NCI-H510A (cell line): ENCODE measurements at places on chromosomes 7 and 10.

DNA sequence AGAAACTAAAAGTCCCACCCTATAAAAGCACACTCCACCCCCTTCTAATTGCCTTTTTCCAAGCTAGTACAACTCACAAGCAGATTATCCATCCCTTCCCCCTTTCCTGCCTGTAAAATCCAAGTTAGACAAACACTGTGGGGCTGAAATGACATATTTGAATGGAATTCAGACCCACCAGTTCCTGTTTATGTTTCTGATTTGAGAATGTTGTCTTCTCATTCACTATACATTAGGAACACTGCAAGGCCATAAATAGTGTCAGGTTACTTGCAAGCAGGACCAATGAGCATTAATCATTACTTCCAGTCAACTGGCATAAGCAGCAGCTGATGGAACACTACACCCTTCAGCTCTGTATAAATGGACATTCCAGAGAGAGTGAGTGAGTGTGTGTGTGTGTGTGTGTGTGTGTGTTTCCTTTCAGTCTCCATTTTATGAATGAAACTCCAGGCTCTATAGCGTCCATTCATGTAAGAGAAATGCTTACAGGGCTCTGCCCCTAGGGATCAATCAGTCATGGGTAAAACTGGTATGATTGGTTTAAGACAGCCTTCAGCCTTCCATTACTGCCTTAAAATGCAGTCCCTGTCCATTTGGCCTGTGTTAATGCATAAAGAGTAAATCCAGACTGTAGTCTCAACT, 69.3 kb downstream of the ETV1 start:
- DNase-seq: peak; percentile 88

DNA sequence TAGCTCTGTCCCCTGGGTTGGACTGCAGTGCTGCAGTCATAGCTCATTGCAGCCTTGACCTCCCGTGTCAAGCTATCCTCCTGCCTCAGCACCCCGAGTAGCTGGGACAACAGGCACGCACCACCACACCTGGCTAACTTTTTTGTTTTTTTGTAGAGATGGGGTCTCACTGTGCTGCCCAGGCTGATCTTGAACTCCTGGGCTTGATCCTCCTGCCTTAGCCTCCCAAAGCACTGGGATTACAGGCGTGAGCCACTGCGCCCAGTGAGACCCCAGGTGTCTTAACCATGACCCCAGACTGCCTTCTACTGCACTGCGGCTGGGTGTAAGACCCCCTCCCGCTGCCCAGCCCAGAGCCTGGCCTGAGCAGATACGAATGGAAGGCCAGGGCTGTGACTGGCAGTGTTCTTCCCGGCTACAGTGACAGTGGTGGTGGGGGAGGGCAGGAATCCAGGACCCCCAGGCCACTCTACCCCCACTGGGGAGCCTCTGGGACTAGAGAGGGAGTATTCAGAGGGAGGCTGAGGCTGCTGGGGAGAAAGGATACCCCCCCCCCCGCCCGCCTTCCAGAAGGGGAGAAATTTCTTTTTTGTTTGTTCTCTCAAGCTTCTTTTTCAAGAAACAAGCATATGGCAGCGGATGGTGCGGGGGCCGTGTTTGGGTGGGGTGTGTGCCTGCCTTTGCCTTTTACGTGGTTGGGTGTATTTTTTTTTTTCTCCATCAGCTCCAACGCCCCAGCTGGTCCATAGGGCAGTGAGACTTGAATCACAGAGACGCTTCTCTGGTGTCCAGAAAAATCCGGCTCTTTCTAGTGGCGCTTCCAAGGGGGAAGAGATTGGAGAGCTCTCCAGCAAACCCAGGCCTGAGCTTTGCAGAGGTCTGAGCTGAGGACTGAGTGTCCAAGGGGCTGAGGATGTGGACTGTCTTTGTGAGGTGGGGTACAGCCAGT, 36.6 kb downstream of the GTF2IRD1 start:
- DNase-seq: no peak

GRCh38 chr10:73625004-73625883, 16.0 kb downstream of the MYOZ1 start:
- no peak for DNase-seq

DNA sequence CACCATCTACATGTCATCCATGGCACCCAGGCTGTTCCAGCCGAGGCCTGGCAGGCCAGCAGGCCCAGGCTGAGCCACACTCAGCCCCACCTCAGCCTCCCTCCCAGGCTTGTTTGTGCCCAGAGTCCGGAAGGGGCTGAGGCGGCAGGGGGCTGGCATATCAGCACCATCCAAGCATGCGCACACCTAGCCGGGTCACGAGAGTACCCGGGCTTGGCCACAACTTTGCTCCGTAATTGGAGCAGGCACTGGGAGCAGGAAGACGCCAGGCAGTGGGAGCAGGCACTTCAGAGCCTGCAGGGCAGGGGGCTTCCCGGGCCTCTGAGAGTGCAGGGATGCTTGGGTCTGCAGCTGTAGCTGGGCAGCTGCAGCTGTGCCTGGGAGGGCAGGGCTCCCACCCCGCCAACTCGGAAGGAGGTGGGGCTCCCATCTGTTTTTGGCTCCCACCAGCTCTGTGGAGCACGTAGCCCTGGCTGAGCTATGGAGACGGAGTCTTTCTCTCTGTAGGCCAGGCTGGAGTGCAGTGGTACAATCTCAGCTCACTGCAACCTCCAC, 15.2 kb upstream of the TSPAN15 start:
- DNase-seq: no peak

GRCh38 chr10:22631646-22632278, 82.6 kb downstream of the PIP4K2A start:
- no peak for DNase-seq

DNA sequence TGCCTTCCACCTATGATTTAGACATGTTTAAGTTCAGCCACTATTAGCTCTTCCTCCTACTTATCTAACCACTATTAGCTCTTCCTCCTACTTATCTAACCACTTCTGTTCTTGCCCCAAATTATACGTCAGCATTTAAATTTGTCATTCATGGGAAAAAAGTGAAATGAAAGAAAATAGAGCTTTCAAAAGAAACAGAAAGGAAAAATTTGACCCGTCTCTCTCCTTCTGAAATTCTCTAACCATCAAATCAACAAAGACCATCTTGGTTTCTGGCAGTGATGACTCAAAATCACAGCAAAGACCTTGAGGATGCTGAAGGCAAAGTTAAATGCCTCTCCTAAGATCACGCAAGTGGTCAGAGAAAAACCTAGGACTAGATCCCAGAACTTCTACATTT, 2.6 kb downstream of the LIPA start:
- DNase-seq: no peak

DNA sequence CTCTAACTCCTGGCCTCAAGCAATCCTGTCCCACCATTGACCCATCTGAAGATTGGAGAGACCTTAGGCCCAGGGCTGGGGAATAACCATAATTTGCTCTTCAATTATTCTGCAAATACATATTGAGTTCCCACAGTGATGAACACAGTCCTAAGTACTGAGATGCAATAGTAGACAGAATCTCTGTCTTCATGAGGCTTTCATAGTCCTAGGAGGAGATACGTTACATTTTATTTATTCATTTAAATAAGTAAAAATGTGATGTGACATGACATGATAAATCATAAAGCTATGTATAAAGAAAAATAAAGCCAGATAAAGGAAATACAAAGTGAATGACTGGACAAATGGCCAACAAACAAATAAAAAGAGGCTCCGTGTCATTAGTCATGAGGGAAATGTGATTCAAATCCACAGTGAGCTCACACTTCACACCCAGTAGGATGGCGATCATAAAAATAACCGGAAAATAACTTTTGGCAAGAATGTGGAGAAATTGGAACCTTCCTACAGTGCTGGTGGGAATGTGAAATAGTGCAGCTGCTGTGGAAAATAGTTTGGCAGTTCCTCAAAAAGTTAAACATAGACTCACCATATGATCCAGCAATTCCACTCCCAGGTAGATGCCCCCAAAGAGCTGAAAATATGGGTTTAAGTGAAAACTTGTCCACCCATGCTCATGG, 52.1 kb upstream of the JCAD start:
- no peak for DNase-seq

DNA sequence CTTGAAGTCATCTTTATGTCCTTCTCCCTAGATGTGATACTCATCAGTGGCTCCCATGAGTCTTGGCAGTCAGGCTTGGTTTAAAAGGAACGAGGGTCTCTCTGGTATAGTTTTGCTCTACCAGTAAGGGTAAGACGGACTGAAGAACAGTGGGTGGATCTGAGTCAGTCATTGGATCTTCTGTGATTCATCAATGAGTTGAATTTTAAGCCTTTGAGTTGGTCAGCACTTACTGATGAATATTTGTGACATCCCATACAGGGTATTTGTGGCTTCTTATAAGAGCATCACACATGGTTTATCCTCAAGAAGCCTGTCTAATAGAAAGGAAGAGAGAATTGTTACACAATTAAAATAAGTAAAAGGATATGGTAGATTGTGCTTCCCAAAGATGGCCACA, 87.3 kb upstream of the NAMPT start:
- no peak for DNase-seq

DNA sequence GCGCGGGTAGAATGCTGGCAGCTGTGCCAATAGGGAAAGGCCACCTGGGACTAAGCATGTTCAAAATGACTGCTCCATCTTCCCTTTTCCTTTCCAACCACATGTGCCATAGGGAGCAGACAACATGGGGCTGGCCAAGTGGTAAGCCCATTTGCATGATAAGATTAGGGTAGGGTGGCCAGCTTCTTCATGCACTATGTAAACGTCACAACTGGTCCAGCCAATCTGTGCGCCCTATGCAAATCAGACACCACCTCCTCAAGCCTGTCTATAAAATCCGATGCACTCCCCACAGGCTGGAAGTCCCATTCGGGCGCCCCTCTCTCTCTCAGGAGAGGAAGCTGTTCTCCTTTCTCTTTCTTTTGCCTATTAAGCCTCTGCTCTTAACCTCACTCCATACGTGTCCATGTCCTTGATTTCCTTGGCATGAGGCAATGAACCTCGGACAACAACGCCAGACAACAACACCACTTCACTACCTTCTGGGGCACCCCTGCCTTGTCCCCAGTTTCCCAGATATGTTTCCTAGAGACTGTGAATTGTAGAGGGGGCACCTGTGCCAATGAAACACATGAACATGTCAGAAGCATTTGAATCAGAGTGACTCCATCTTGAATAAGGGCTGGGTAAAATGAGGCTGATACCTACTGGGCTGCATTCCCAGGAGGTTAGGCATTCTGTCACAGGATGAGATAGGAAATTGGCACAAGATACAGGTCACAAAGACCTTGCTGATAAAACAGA, 19.1 kb upstream of the EXOC6 start:
- no peak for DNase-seq

GRCh38 chr7:55546814-55547213, 25.5 kb downstream of the VOPP1 start:
- DNase-seq: no peak

- DNase-seq: no peak
Measured at GRCh38 chr10:116989439-116989838, 15.5 kb downstream of the SHTN1 start.

- no peak for DNase-seq
Measured at GRCh38 chr7:24847754-24848153, 90.5 kb upstream of the GSDME start.

- DNase-seq: no peak
Measured at GRCh38 chr7:73971322-73971703, 56.7 kb upstream of the ELN start.

DNA sequence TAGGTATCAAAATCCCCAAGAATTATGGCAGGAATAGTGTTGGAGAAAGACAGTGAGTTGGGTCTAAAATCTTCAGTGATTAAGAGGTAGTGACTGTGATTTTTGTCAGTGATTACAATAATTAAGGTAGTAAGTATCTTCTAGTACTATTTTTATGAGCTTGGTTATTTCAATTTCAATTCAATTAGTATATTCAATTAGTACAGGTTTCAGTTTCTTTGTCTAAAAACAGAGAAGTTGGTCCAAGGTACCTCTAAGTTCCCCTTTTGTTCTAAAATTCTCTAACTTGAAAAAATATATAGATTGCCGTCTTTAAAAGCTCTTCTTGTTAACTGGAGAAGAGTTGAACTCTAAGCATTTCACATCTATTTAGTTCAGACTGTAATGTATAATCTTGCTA, 82.9 kb downstream of the OTUD1 start:
- no peak for DNase-seq
